ENCODE measurements at places on chromosomes 1 and 21.

GRCh38 chr1:121471523-121471922, 286.7 kb downstream of the SRGAP2C start:
- DNase-seq = no peak

- DNase-seq = no peak
Measured at GRCh38 chr1:26195805-26196204, 5.4 kb downstream of the CATSPER4 start.

- DNase-seq = no peak
Measured at GRCh38 chr21:24935991-24936390, 671.3 kb downstream of the MRPL39 start.

DNA sequence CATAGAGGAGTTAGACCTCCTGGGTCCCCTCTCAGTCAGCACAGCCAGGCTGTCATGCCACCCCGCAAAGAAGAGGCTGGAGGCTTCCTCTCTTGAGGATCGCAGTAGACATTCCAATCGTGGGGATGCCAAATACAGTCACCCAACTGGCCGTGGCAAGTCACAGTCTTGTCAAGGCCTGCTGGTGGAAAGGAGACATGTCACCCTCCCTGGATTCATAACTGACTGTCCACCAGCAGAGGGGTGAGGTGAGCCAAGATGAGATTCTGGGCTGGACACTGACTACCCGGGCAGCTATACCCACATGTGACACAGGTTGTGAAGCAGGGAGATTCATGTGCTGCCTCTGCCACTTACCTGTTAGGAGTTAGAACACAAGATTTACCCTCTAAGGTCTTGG, 123.5 kb upstream of the NGF start:
- no peak for DNase-seq

- DNase-seq = peak; percentile 77
Measured at GRCh38 chr21:14675774-14676530, 129.8 kb upstream of the SAMSN1 start.
